Occipital lobe (tissue), 3 donors: ENCODE measurements at places on chromosomes 2 and 18.

GRCh38 chr2:25312958-25313710 lies 28.6 kb downstream of the DNMT3A start:
- DNase-seq, result no peak

- no peak for DNase-seq
These were observed 221.5 kb upstream of the SLC35G4 start for GRCh38 chr18:11387880-11388279.

DNA sequence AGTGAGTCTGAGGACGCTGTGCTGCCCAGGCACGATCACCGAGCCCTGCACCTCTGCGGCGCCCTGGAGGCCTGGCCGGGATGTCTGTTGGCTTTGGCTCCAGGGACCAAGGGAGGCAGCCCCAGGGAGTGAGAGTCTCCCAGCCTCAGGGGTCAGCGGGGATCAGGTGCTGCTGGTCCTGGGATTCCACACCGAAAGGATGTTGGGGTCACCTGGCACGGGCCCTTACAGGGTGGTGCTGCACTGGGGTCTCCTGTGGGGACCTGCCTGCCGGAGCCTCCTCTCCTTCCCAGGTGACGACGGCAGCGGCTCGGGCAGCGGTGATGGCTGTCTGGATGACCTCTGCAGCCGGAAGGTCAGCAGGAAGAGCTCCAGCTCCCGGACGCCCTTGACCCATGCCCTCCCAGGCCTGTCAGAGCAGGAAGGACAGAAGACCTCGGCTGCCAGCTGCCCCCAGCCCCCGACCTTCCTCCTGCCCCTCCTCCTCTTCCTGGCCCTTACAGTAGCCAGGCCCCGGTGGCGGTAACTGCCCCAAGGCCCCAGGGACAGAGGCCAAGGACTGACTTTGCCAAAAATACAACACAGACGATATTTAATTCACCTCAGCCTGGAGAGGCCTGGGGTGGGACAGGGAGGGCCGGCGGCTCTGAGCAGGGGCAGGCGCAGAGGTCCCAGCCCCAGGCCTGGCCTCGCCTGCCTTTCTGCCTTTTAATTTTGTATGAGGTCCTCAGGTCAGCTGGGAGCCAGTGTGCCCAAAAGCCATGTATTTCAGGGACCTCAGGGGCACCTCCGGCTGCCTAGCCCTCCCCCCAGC lies 30.5 kb downstream of the GPC1 start:
- no peak for DNase-seq

DNA sequence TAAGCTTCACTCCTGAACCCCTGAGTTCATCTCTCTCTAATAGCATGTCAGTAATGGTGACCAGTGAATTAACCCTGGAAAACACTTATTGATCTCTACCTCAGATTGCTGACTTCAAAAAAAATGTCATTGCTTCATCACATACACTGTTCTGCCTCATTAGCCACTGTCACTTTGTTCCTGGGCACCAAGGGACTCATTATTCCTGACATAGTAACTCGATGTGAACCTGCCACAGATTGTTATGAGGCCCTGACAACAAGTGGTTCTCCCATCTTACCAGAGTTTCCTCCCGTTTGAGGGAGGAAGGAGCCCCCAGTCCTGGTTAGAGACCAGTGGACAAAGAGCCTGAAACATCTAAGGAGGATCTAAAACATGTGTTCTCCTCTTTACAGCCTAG lies 403.3 kb upstream of the SMIM21 start:
- DNase-seq, result no peak

DNA sequence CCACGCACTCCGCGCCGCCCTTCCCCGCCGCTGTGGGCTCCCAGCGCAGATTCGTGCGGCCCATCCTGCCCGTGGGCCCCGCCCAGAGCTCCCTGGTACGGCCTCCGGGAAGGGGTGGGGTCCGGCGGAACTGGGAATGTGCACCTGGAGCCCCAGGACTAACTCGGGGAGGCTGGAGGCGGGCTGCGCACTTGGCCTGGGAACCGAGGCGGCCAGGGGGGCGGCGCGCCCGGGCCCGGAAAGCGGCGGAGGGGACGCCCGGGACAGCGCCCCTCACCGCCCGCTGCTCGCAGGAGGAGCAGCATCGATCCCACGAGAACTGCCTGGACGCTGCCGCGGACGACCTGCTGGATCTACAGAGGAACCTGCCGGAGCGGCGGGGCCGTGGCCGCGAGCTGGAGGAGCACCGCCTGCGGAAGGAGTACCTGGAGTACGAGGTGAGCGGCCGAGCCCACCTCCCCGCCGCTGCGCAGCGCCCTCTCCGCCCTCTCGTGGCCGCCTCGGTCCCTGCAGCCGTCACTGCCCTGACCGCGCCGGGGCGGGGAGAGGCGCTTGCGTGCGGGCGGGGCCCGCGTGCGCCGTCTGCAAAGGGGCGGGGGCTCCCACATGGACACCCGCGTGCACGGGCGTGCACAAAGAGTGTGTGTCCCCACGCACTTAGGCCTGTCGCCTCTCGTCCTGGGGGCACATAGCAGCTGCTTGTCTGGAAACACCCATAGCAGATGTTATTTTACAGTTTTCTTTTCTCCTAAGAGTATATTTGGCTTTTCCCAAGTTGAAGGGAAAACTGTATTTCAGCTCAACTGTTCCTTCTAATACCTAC lies 25.2 kb downstream of the PSD4 start:
- peak; percentile 50 for DNase-seq

- no peak for DNase-seq
These were observed 44.2 kb upstream of the DSC1 start for GRCh38 chr18:31206787-31207381.

DNA sequence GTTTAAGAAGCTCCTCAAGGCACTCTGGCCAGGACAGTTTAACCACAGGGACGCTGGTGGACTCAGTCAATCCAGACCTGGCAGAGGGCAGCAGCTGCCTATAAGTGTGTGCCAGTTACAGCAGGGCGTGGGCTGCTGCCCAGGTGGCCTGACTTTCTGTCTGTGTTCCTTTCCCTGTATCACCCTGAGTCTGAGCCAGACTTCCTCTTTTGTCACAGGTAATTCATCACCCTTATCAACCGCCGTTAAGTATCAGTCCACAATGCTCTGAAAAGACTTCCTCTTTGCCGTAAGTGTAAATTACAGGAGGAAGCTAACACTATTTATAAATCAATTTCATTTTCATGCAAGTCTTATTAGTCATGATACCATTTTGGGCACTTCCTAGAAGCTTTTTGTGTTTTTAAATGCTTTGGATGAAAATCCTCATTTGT lies 7.0 kb downstream of the LPIN1 start:
- no peak for DNase-seq

DNA sequence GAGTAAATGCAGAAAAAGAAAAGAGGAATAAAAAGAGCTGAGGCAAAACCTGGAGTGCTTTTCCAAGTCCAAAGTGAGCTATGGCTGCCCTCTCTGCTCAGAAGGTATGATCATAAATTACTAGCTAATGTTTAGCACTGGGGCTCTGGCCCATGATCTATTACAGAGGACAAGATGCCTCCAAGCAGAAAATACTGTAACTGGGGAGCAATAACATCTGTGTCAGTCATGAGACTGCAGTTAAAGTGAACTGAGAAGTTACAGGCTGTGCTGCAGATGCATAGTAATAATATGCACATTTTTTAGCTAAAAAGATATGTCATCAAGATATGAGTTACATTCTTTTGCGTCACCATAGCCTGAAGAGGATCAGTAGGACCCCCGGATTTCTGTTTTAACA lies 209.4 kb upstream of the RBBP8 start:
- no peak for DNase-seq

DNA sequence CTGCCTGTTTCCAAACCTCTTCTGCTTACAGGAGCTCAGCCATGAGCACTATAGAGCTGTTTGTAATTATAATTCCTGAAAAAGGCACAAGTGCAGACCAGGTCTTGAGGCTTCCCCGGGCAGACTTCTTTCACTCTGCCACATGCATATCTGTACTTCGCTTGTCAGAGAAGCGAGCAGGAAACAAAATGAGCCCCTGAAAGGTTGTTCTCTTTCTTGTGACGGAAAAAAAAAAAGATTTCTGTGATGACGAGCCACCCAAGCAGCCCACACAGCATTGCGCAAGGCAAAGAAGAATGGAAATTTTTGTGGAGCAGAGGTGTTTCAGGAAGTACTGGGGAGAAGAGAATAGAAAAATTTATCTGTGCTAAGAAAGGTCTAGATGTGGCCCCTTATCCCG lies 54.0 kb upstream of the LINC00305 start:
- DNase-seq, result no peak

- DNase-seq, result no peak
These were observed 75.6 kb upstream of the KCNH7 start for GRCh38 chr2:162914161-162914560.

DNA sequence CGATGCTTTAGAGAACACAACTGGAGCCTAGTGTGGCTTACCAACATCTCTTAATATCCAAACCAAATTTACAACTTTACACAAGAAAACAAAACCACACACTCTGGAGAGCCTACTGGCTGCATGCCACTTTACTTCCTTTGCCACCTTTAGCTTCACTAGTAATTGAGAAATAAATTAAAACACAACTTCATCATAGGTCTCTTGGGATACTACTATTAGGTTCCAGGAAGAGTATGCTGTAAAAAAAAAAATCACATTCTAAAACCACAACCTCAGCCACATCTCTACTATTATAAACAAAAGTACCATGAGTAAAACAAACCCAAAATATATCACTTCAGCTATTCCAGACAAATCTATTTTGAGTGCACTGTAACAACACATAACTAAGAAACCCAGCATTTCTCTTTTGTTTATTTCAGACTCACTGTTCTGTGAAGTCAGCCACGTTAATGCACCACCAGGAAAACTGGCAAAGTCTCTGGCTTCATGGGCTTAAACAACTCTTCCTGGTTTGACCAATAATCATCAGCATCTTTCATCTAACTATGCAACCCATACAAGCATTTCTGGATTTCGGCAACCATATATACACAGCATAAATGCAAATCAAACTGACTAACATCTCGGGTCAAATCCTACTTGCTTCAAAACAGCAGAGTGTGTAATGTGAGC lies 59.1 kb downstream of the REV1 start:
- no peak for DNase-seq

- no peak for DNase-seq
These were observed 74.3 kb upstream of the ST3GAL5 start for GRCh38 chr2:85963068-85963467.

DNA sequence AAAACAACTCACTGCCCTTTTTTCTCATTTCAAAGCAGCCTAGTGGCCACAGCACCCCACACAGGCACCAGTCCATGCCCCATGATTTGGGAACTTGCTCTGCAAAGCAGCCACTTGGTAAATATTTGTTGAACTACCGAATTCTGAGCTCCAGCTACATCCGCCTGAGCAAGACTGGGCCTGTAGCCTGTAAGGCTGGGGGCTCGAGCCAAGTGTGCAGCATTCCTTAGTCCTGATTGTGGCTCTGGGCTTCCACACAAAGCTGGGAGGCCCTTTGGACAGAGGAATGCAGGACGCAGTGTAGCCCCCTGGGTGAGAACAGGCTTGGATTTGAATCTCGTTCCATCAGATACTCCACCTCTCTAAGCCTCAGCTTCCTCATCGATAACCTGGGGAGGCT lies 88.4 kb downstream of the ACTR2 start:
- DNase-seq, result no peak

DNA sequence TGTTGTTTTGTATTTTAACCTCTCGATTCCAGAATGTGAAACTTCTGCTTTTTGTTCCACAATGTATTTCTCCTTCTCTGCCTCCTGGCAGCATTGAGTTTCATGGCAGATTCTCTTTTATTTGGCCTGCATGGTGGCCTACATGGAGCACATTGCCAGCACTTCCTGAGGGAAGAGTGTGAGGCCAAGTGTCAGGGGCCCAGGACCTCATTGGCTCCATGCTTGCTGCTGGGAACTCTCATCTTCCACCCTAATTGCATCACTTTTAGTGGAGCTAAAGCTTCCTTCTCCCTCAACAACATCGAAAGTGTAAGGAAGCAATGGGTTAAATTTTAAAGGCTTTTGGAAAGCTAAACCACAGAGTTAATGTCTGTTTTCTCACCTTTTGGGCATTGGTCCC lies 9.5 kb downstream of the TRIB2 start:
- DNase-seq, result no peak
